ENCODE measurements at places on chromosomes 2 and 18. TPM values are rescaled to one million over a fixed set of nuclear protein-coding genes. Genes with fewer than 3 reads are reported as not detected.

DNA sequence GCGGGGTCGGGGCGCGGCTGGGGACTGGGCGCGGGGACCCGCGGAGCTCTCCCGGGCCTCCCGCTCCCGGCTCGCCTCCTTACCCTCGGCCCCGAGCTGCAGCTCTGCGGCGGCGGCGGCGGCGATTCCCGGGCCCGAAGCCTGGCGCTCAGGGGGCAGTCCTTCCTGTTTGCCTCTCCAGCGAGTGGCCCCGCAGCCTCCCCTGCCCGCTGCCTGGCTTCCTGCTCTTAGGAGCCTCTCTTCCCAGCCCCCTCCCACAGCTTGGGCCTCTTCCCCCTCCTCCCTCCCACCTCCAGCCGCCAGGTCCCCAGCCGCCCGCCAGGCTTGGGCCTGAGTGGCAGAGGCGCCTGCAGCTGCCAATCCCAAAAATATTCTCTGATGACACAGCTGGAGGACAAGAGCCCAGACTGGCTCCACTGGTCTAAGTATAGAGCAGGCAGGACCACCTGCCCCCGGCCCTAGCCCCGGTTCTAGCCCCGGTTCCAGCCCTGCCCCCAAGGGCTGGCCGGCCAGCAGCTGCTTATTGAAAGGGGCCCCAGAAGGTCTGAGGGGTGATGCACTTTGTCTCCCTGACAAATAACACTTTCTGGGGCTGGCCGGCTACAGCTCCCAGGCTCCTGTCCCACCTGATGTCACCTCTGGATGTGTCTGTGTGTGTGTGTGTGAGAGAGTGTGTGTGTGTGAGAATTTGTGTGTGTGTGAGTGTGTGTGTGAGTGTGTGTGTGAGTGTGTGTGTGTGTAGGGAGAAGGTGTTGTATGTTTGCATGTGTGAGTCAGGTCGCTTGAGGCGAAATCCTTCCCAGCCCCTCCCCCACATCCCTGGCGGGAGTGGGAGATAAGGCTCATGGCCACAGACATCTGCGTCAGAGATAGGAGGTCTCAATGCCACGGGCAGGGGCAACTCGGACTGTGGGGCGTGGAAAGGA lies at the start of gene OBSL1:
TSS of gene OBSL1 (minus strand) at position 229 of the 926 bp plus-strand sequence. CDS start 307 bp downstream, outside the sequence.
- DNase-seq, result no peak

- no peak for DNase-seq
Observed at GRCh38 chr2:232927032-232927792, 57.1 kb downstream of the SNORC start.

- DNase-seq, result no peak
Observed at GRCh38 chr18:32669549-32670165, 103.2 kb downstream of the KLHL14 start.

DNA sequence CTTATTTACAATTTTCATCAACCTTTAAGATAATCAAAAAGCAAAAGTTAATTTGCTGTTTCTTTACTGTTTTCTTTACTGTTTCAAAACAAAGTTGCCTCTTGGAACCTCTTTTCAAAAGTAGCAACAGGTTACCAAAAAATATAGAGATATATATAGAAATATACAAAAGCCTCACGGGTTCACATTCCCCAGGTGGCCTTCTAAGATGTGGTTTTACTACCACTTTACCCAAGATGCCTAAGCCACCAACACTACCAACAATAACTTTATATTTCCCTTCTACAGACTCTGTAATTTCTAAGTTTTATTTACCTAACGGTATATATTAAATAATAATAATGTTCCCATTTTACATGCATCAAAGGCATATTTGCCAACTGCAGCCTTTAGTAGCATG lies 4.9 kb downstream of the CYB5A start:
- DNase-seq, result no peak

- DNase-seq, result no peak
Observed at GRCh38 chr18:76208678-76209306, 286.2 kb downstream of the ZNF516 start.

DNA sequence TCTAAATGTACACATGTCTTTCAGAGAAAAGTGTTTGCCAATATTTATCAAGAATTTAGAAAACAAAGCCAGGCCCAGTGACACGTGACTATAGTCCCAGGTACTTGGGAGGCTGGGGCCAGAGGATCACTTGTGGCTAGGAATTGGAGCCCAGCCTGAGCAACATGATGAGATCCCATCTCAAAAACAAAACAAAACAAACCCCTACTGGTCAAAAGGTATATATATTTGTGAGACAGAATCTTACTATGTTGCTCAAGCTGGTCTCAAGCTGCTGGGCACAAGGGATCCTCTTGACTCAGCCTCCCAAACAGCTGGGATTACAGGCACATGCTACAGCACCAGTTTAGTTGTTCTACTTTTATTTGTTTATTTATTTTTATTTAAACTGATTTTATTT lies 79.2 kb downstream of the ZDBF2 start:
- peak; percentile 3 for DNase-seq

GRCh38 chr2:19674051-19675002 lies 227.5 kb downstream of the TTC32 start:
- no peak for DNase-seq

- no peak for DNase-seq
Observed at GRCh38 chr18:10937743-10938640, 211.4 kb downstream of the PIEZO2 start.

GRCh38 chr2:134611316-134611715 lies 107.5 kb downstream of the TMEM163 start:
- DNase-seq, result no peak

DNA sequence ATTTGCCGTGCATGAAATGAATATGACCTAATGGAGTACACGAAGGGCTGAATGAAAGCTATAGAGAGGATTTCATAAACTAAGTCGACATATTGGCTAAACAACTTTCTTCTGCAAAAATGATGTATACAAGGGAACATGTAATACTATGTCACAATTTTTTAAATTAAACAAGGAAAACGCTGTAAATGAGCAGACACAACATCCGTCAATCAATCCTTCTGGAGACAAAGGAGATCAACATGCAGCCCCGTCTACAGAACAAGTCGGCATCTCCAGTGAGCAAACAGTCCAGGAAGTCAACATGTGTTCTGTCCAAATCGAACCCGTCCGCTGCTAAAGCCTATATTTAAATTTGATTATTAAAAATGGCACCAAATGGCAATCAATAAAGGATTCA lies 180.8 kb downstream of the TCF4 start:
- no peak for DNase-seq

GRCh38 chr2:664063-664462 lies 13.1 kb downstream of the TMEM18 start:
- no peak for DNase-seq

Gene TEKT4
- polyA plus RNA-seq, result not detected

Gene TFCP2L1
- polyA plus RNA-seq, result not detected

Gene TWIST2
- polyA plus RNA-seq, result not detected

Gene MARCO
- polyA plus RNA-seq, result not detected

Gene MC5R
- not detected for polyA plus RNA-seq

Gene ACMSD
- not detected for polyA plus RNA-seq

Gene IL36RN
- polyA plus RNA-seq, result not detected
